Endodermal cell (in vitro differentiated cells): ENCODE measurements at places on chromosomes 2 and 18. TPM values are rescaled to one million over a fixed set of nuclear protein-coding genes. Genes with fewer than 3 reads are reported as not detected.

The GNLY gene
- not detected in 2 replicates for total RNA-seq

The RNF144A gene
- total RNA-seq: 12.4 TPM in 2 replicates

The ITGA4 gene
- 2.3 and 2.4 TPM in 2 replicates for total RNA-seq

The AQP12A gene
- total RNA-seq: not detected in 3 replicates

The UGT1A5 gene
- not detected in 3 replicates for total RNA-seq

The ANKRD30B gene
- total RNA-seq: 0.19 to 0.60 TPM in 2 of 3 replicates, not detected in the other

The LYG2 gene
- total RNA-seq: not detected in 3 replicates

The LYG1 gene
- total RNA-seq: 0.32 and 0.55 TPM in 2 replicates

The MTCL1 gene
- total RNA-seq: 26.0 and 32.2 TPM in 2 replicates

The IMPA2 gene
- total RNA-seq: 60.4 and 68.0 TPM in 2 replicates

The M1AP gene
- total RNA-seq: 3.8 and 4.2 TPM in 2 replicates

The ASPRV1 gene
- total RNA-seq: 0.80 to 1.0 TPM (median 0.91 TPM) in 3 replicates

The RASGRP3 gene
- 0.29 TPM in 1 of 3 replicates, not detected in the others for total RNA-seq

The SLC25A12 gene
- 3.1 and 3.5 TPM in 2 replicates for total RNA-seq
